ENCODE measurements at places on chromosomes 12 and 14.

DNA sequence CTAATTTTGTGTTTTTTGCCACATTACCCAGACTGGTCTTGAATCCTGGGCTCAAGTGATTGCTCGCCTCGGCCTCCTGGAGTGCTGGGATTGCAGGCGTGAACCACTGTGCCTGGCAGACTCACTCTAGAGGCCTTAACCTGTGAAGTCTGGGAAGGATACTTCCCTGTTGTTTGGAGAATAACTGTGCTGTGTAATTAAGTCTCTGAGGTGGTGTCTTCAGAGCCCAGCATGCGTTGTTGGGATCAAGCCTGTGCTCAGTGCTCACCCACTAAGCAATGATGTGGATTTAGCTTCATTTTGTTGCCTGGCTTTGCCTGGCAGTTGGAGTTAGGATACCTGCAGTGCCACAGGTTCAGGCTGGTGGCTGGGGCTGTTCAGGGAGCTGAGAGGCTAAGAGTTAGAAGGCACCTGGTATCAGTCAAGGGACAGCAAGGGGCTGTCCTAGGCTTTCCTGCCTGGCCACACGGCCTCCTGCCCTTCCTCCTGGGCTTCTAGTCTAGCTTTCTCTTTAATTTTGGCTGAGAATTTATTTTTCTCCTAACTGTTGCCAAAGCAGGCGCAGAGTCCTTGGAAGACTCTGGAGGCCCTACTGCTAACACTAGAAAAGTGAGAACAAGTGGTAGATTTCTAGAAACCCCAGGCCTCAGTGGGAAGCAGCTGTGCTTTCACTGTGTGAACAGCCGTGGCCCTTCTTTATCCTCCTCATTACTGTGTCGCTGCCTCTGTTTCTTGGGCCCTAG lies 38.5 kb downstream of the EP400 start:
- no peak for DNase-seq

DNA sequence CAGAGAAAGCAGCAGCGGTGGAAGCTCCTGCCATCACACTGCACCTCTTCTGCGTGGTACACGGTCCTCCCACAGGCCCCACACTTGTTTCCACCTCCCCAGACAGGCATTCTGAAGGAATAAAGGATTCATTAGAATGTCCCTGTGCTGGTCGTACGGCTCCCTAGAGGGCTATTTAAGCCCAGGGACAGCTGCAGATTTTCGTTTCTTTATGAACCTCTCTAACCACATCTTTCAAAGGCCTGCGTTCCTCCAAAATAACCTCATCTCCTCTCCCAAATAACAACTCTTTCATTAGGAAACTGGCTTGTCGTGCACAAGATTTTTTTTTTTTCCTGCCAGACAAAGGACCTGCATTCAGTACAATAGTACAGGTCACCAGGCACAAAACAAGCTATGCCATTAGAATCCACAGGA lies 12.7 kb downstream of the CSRP2 start:
- no peak for DNase-seq

DNA sequence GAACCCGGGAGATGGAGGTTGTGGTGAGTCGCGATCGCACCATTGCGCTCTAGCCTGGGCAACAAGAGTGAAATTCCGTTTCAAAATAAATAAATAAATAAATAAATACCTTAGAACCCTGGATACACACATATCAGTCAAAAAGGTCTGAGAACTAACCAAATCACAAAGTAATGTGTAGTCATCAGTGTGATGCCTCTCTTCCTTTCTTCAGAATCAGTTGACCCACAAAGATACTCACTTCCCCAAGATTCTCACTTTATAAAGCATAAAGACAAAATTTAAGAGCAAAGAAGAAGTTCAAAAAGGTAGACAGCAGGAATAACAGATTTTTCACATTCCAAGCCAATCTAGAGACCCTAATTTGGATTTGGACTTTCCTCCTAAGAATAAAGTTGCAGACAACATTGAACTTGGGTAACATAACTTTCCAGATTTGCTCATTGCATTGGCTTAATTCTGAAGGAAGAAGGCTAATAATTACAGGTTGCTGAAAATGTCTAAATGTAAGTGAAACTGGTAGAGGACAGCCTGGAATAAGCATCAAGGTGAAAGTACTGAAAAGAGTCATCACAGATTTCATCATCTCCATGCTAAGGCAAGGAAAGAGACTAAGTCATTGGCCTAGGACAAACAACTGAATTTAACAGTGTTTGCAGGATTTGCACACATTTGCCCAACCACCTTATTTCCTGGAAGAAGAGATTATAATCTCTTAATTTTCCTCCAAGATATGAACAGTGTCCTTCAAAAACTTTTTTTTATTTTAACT lies 17.4 kb downstream of the TMED10 start:
- no peak for DNase-seq

GRCh38 chr12:123772074-123772473 lies 10.0 kb downstream of the DNAH10 start:
- no peak for DNase-seq

DNA sequence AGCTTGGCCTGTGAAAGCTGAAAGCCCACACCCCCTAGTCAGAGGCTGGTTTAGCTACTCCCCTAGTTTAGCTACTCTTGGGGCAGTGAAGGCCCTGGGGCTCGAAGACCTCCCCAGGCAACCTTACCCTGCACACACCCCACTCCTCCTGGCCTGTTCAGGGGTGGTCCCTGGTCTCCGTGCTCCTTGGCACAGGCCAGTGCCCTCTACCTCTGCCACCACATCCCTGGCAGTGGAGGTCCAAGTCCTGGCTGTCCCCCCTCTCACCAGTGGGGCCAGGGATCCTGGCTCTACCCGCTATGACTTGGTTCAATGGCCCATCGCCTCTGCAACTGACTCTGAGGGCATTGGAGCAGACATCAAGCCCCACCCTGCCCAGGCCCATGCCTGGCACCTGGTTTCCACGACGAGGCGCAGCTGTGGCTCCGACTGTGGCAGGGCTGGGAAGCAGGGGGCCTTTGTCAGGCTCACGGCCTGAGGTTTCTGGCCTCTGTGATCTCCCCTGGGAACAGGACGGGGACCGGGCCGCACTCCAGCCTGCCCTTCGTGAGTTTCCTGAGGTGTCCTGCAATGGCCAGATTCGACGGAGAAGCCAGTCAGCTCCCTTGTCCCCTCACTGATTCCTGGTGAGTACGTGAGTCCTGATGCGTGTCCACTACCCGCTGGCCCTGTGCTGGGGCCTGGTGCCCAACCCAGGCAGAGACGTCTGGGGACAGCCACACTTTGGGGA lies 5.7 kb downstream of the TMEM121 start:
- DNase-seq: no peak

GRCh38 chr12:4996714-4997113 lies 47.0 kb upstream of the KCNA5 start:
- no peak for DNase-seq

DNA sequence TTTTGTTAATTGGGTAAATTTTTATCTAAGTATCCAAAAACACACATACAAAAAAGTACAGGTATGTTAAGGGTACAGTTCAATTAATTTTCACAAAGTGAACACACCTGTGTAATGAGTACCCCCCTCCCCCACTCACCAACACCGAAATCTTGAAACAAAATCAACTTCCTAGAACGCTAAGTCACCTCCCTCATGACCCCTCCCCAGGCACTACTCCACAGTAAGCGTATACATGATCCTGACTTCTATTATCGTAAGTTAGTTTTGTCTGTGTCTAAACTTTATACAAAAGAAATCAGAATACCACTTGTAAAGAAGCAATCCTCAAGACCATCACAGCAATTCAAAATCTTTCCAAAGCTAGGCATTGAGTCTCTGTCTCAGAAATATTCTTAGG lies 100.5 kb downstream of the MED13L start:
- no peak for DNase-seq

DNA sequence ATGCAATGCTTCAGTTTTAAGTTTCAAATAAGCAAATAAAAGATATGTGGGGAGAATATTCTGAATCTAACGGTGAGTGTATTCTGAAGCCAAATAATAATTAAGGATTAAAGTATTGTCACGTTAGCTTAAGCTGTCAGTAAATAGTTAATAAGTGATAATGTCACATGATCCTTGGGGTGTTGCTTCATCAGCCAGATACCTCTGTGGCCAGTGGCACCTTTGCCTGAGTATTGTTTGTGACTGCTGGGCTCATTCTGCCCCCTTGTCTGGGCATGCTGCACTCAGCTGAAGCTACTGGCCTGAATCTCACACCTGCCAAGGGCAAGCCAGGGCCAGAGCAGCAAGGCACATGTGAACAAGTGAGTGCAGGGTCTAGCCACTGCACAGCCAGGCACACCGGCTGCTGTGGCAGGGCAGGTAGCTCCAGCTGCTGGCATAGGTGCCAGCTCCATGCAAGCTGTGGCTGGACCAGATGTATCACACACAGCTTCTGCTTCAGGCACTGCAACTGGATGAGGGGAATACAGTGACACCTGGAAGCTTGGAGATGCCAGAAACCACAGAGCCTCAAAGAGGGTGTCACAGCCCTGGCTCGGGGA lies 739.7 kb downstream of the SLC6A15 start:
- no peak for DNase-seq
